ENCODE measurements at places on chromosomes 5 and 9.

- no peak for DNase-seq
These were observed 92.3 kb upstream of the PARP8 start for GRCh38 chr5:50574121-50574520.

DNA sequence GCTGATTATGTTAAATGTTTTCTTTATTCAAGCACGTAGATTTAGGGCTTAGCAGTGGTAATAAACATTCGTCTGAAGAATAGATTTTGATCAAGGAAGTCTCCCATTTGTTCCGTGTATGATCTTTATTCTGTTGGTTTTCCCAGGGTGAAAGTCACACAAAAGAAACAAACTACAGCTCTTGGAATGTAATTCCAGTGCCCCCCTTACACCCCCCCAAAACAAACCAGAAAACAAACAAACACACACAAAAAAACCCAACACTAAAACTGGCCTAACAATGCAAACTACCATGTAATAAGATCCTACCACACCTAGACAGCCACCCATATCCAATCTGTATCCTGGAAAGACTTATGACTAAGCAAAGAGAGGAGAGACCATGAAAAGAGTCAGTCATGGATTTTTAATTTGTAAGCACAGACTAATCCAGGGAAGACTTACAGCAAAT, 196.2 kb upstream of the ELL2 start:
- DNase-seq: no peak

- DNase-seq: no peak
These were observed 34.5 kb upstream of the TCF7 start for GRCh38 chr5:134079748-134080581.

DNA sequence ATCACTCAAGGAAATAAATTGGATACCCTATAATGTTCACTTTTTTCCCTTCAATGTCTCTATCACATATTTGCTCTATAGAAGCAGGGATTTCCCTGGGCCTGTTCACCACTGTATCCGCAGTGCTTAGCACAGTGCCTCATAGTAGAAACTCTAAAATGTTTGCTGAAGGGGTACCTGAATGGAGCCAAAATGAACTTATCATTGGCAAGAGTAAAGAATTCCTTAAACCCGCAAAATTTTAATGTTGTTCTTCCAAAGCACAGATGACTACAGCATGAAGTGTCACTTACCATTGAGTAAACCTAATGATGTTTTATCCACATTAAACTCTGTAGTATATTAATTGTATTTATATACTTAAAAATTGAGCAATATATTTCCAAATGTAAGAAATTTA, 96.1 kb downstream of the JAKMIP2 start:
- no peak for DNase-seq

- DNase-seq: peak; percentile 49
These were observed 17.7 kb downstream of the CAVIN4 start for GRCh38 chr9:100595391-100596199.

DNA sequence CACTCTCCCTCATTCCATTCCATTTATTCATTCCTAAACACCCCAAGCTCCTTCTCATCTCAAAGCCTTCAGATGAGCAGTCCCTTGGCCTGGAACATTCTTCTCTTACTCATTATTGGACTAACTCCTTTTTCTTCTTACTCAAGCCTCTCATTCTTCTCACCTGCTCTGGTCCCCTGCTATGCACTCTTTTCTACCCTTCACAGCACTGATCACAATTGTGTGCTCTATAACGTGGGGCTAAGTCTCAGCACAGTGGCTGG, 212.4 kb downstream of the MAPKAP1 start:
- no peak for DNase-seq

DNA sequence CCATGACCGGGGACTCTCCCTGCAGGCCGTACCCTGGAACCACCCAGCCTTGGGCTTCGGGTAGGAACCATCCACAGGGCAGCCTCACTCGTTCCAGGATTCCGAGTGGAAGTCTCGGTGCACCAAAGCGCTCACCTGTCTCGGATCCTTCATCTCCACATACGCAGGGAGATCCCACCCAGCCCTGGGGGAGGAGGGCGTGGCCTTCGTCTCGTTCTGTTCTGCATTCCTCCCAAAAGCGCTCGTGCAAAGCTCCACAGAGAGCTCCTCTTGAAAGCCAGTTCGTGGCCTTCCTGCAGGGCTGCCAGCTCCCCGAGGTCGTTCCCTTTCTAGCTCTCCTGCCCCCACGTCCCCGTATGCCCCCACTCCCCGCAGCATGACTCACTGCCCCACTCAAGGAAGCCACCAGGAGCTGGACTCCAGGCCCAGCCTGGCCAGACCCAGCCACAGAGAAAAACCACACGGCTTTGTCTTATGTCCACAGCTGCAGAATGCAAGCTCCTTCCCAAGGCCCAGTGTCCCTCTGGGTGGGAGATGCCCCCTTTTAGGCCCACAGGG, 65.0 kb upstream of the SARDH start:
- DNase-seq: no peak

DNA sequence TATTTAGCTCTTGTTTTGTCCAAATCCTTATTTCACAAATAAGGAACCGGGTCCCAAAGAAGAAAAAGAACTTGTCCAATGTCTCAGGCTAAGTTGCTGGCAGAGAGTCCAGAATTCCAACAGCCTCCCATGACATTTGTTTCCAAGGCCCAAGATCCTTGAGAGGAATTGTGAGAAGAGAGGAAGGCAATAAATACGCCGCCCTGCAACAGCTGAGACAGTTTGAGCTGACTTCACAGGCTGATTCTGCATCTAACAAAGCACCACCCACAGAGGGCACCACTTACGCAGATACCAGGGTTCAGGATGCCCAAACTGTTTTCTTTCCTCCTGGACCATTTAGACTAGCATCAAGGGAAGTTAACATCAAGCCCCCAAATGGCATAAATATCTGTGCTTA, 211.3 kb downstream of the FAM114A2 start:
- DNase-seq: peak; percentile 19

DNA sequence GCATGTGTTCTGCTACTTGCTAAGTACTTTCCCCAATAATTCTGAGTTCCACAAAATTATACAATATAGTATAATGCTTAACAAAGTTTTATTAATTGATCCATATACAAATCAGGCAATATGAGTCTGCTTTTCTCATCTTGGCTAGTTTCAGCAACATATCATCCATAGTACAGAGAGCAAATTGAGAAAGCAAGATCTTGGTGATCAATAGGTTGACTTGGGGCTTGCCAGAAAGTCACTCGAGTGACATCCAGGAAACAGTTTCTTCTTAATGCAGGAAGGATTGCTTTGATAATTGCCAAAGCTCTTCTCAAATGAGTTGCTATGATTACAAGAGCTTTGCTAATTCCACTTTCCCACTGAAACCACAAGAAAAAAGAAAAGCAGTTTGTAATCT, 533.6 kb upstream of the NMUR2 start:
- no peak for DNase-seq

GRCh38 chr5:81842795-81843398, 92.0 kb upstream of the SSBP2 start:
- no peak for DNase-seq

- DNase-seq: no peak
These were observed 90.2 kb downstream of the FOXD1 start for GRCh38 chr5:73358366-73358765.

- DNase-seq: no peak
These were observed 22.7 kb downstream of the ANXA2R start for GRCh38 chr5:43017428-43017815.

- no peak for DNase-seq
These were observed 37.8 kb upstream of the C5orf63 start for GRCh38 chr5:127111112-127111511.

DNA sequence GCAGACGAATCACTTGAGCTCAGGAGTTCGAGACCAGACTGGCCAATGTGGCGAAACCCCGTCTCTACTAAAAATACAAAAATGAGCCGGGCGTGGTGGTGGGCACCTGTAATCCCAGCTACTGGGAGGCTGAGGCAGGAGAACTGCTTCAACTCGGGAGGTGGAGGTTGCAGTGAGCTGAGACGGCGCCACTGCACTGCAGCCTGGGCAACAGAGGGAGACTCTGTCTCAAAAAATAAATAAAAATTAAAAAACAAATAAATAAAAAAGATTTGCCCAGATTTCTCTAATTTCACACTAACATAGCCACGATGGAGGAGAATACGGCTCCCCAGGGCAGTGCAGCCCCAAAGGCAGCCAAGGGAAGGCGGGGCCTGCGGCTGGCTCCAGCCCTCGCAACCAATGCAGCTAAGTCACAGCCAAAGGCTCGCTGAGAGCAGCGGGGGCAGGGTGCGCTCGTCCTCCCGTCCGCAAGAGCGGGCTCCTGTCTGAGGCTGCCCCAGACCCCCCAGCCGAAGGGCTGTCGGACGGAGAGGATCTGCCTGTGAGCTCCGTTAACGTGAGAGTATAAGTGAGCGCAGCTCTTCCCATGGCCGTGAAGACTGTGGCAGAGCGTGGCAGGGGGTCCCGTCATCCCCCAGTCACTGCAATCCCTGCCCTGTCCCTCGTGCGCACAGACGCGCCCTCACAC, 43.5 kb downstream of the SLC12A7 start:
- no peak for DNase-seq

- DNase-seq: no peak
These were observed 80.5 kb upstream of the JAK2 start for GRCh38 chr9:4904322-4905134.

DNA sequence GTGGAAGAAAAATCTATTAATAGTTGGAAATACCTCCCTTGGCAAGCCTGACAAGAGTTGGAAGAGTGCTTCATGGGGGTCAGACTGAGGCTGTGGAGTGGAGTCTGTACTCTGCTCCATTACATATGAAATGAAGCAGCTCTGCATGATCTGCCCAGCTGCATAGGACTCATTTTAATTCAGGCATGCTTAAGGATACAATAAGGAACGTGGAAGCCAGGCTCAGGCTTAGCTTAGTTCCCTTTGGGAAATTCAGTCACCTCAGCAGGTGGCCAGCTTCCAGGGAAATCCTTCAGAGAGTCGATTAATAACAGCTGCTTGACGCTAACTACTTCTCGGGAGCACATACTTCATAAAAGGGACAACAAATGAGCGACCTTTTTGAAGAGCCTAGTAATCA, 1672.9 kb upstream of the WWC1 start:
- DNase-seq: no peak

- DNase-seq: peak; percentile 8
These were observed 122.2 kb downstream of the LHX2 start for GRCh38 chr9:124133727-124134126.

GRCh38 chr9:118693645-118694044, 675.6 kb downstream of the BRINP1 start:
- no peak for DNase-seq
